ENCODE measurements at places on chromosomes 2 and 18.

DNA sequence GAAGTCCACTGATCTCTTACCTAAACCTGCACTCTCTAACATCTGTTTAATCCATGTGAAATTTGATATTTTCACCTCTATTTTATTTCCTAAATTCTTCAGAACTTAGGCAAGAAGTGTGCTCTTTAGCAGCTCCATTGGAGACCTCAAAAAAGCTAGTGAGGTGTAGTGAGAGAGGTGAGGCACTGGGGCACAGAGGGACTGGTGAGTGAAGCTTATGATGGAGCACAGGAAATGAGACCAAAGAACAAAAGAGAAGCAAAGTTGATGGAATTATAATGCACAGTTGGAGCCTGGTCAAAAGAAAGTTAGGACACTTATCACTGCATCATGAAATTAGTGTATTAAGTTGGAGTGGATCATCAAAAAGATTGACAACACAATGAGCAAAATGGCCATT lies 1050.7 kb upstream of the NRXN1 start:
- no peaks in the 10 kb centered on the region for H3K27me3 ChIP-seq
- H3K4me3 ChIP-seq, result no peak overlapping the region
- no peak overlapping the region for H3K27ac ChIP-seq
- no peaks in the 10 kb centered on the region for H3K4me1 ChIP-seq

DNA sequence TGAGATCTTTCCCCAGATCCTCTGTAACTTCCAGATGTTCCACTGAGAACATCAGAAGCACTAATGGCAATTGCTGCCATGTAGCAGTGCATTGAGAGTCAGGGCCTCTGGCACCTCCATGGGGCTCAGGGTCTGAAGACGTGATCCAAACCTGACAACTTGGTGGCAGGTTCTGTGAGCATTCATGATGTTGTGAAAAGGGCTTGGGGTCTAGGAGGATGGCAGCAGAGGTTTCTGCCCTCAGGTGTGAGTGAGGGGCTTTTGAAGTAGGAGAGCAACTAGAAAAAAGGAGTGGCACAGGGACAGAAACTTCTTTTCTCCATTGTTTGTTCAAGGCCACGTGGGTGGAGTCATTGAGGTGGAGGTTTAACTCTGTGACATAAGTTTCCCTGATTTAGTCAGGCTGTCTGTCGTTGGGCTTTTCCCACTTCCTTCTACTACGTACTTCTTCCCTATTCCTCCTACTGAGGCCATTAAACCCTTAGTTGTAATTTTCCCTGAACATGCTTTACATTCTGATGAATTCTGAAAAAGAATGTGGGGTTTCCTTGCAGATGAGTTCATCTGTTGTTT lies 13.1 kb downstream of the CFLAR start:
- no peaks in the 10 kb centered on the region for H3K27me3 ChIP-seq
- H3K4me3 ChIP-seq, result no peak overlapping the region
- peak overlapping the region; percentile 74 for H3K27ac ChIP-seq
- H3K36me3 ChIP-seq, result no peaks in the 10 kb centered on the region
- DNase-seq, result no peak

GRCh38 chr2:225040142-225040541 lies 2.1 kb downstream of the DOCK10 start:
- H3K4me1 ChIP-seq, result peaks cover 41% of the 10 kb centered on the region
- no peaks in the 10 kb centered on the region for H3K27me3 ChIP-seq
- DNase-seq, result no peak
- peak overlapping the region; percentile 75 for H3K4me3 ChIP-seq
- H3K27ac ChIP-seq, result no peak overlapping the region

DNA sequence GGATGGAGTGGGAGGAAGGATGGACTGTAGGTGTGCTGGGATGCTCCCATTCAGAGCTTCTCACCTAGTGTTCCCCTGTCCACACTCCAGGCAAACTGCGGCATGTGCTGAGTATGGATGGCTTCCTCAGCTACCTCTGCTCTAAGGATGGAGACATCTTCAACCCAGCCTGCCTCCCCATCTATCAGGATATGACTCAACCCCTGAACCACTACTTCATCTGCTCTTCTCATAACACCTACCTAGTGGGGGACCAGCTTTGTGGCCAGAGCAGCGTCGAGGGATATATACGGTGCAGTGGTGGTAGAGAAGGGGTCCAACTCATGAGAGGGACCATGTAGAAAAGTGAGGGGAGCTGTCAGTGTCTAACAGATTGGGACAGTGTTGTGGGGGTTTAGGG lies 20.2 kb downstream of the PLCD4 start:
- no peak overlapping the region for H3K4me3 ChIP-seq
- no peak for DNase-seq
- H3K36me3 ChIP-seq, result no peaks in the 10 kb centered on the region
- no peak overlapping the region for H3K27ac ChIP-seq
- H3K27me3 ChIP-seq, result no peaks in the 10 kb centered on the region

DNA sequence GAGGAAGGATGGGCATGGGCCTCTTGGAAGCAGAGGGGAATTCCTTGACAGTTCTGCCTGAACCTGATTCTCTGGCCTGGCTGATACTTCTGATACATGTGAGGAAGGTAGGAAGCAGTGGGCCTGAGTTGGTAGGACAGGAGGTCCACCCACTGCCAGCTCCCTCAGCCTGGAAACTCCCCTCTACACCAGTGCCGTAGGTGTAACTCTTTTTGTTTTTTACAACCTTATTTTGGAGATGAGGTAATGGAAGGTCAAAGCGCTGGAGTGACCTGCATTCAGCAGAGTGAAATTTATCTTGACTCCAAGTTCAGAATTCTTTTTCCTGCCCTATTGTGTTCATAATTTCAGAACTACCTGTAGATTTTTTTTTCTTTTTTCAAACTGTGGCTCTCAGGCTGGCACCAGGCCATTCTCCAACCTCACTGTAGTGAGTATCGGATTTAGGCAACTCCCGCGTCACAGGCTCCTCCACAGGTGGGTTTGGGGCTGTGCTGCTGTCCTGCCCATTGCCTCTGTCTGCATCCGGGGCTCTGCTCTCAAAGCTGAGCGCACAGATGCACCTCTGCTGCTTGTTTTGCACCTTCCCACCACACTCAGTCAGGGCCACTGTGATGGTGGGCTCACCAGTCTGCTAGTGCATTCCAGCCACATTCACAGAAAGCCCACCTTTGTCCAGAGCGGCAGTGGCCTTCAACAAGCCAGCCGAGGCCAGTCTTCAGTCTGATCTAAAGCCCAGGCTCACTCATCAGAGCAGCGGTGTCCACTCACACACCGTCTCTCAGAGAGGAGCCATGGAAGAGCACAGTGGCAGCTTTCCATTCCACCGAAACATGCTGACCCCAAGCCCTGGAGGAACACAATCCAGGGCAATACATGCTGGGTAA lies 87.2 kb downstream of the UXS1 start:
- no peak overlapping the region for H3K4me3 ChIP-seq
- DNase-seq, result peak; percentile 81
- no peak overlapping the region for H3K27ac ChIP-seq
- H3K36me3 ChIP-seq, result no peaks in the 10 kb centered on the region

- no peaks in the 10 kb centered on the region for H3K27me3 ChIP-seq
- H3K4me3 ChIP-seq, result peak overlapping the region; percentile 57
- no peaks in the 10 kb centered on the region for H3K36me3 ChIP-seq
These were observed 121.0 kb downstream of the GYPC start for GRCh38 chr2:126776692-126777619.

DNA sequence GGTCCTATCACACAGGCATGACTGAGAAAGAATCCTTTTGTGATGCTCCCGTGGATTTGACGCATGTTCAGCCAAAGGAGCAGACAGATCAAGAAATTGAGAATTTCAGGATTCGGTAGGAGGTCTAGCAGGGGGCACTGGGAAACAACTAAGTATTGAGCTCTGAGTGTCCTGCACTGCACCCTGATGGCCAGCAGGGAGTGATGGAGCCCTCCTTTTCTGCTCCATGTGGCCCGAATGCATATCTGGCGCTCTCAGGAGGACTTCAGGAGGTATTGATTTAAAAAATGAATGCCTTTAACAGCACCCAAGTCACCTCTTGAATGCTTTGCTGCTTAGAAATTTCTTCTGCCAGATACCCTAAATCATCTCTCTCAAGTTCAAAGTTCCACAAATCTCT lies 58.0 kb downstream of the ZNF519 start:
- H3K36me3 ChIP-seq, result no peaks in the 10 kb centered on the region
- no peaks in the 10 kb centered on the region for H3K4me1 ChIP-seq
- DNase-seq, result no peak
- H3K4me3 ChIP-seq, result no peak overlapping the region

DNA sequence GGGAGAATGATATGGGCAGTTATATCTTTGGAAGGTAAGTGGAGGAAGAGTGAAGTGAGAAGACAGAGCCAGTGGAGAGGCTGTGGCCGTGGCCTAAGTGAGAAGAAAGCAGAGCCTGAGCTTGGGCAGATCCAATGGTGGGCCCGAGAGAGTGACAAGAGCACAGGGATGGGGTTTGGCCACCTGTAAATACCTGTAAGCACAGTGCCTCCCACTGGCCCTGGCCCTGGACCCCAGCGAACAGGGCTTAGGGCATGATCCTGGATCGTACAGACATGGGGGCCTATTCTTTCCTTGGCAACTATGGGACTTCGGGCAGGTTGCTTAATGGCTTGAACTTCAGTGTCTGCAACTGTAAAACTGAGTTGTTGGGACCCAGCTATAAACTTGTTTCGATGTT lies 44.1 kb downstream of the MTCL1 start:
- no peaks in the 10 kb centered on the region for H3K27me3 ChIP-seq
- no peaks in the 10 kb centered on the region for H3K36me3 ChIP-seq
- no peak for DNase-seq
- peak overlapping the region; percentile 82 for H3K27ac ChIP-seq

DNA sequence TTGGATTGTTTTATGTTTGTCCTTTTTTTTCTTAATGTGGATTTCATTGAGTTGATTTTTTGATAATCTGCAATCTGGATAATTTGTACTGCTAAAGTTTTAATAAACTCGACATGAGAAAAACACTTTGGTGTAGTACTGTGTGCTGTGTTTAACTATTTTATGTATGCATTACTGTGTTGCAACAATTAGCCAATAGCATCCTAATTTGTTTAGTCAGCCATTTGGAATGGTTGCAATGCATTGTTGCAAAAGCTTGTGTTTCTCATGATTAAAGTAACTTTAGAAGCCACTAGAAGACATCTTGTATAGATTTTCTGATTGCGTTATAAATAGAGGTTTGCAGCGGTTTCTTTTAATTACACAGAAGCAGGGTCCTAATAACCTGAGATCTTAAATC lies 53.5 kb downstream of the PPIG start:
- no peak overlapping the region for H3K4me3 ChIP-seq
- no peaks in the 10 kb centered on the region for H3K4me1 ChIP-seq
- H3K36me3 ChIP-seq, result peaks cover 51% of the 10 kb centered on the region
- no peak overlapping the region for H3K27ac ChIP-seq

Measured in vagina (tissue), 2 donors.